Psoas muscle (tissue), 8 donors: ENCODE measurements at places on chromosomes 6 and 20. TPM values are rescaled to one million over a fixed set of nuclear protein-coding genes. Genes with fewer than 3 reads are reported as not detected.

Gene CD93
- polyA plus RNA-seq = 9.5 TPM

Gene SAPCD1
- polyA plus RNA-seq = 0.23 TPM

Gene OR12D3
- polyA plus RNA-seq = not detected

Gene DNAH8
- not detected for polyA plus RNA-seq

Gene HSPA12B
- 7.6 TPM for polyA plus RNA-seq

Gene SSTR4
- not detected for polyA plus RNA-seq

Gene DPPA5
- not detected for polyA plus RNA-seq

Gene TFAP2D
- not detected for polyA plus RNA-seq

Gene BPIFB4
- polyA plus RNA-seq = not detected

Gene CLPSL1
- not detected for polyA plus RNA-seq

Gene EPB41L2
- 13.6 TPM for polyA plus RNA-seq

Gene LAMP5
- polyA plus RNA-seq = not detected

Gene JPH2
- polyA plus RNA-seq = 19.9 TPM

Gene SRSF12
- 0.09 TPM for polyA plus RNA-seq

Gene FILIP1
- 32.4 TPM for polyA plus RNA-seq

Gene KCNQ2
- polyA plus RNA-seq = not detected

Gene PRR18
- polyA plus RNA-seq = 0.03 TPM

Gene AGPAT4
- 0.42 TPM for polyA plus RNA-seq

Gene TFAP2C
- polyA plus RNA-seq = 0.03 TPM

Gene CNBD2
- 21.4 TPM for polyA plus RNA-seq
